ENCODE measurements at places on chromosomes 6 and 20.

- peaks cover 69% of the 10 kb centered on the region for H3K4me1 ChIP-seq
- peak overlapping the region; percentile 92 for H3K4me3 ChIP-seq
- no peaks in the 10 kb centered on the region for H3K27me3 ChIP-seq
- DNase-seq: no peak
- peaks cover 59% of the 10 kb centered on the region for H3K36me3 ChIP-seq
- H3K27ac ChIP-seq: peak overlapping the region; percentile 99
Measured at GRCh38 chr20:24950128-24950835, 1.2 kb downstream of the CST7 start.

- no peak for DNase-seq
- peaks cover 3% of the 10 kb centered on the region for H3K27me3 ChIP-seq
- peaks cover 13% of the 10 kb centered on the region for H3K4me1 ChIP-seq
- no peaks in the 10 kb centered on the region for H3K36me3 ChIP-seq
- no peak overlapping the region for H3K27ac ChIP-seq
Measured at GRCh38 chr20:824916-825315, 8.6 kb upstream of the FAM110A start.

GRCh38 chr6:32867022-32867477 lies 13.1 kb downstream of the PSMB9 start:
- no peaks in the 10 kb centered on the region for H3K27me3 ChIP-seq
- peak overlapping the region; percentile 87 for H3K27ac ChIP-seq
- H3K4me1 ChIP-seq: peaks cover 32% of the 10 kb centered on the region
- DNase-seq: no peak
- H3K4me3 ChIP-seq: peak overlapping the region; percentile 21
- H3K36me3 ChIP-seq: peaks cover 23% of the 10 kb centered on the region

GRCh38 chr20:9506280-9506821 lies 8.0 kb upstream of the LAMP5 start:
- H3K4me1 ChIP-seq: no peaks in the 10 kb centered on the region
- H3K27me3 ChIP-seq: peaks cover 34% of the 10 kb centered on the region
- no peak overlapping the region for H3K4me3 ChIP-seq
- H3K27ac ChIP-seq: no peak overlapping the region

GRCh38 chr20:64035933-64036345 lies at the start of gene C20orf204:
Gene C20orf204, plus strand, starts transcription at chr20:64036182. Its CDS starts 142 bp downstream, at chr20:64036324.
- peaks cover 14% of the 10 kb centered on the region for H3K36me3 ChIP-seq
- H3K4me3 ChIP-seq: peak within 1 kb of the TSS; percentile 76
- H3K27ac ChIP-seq: peak within 1 kb of the TSS; percentile 96

DNA sequence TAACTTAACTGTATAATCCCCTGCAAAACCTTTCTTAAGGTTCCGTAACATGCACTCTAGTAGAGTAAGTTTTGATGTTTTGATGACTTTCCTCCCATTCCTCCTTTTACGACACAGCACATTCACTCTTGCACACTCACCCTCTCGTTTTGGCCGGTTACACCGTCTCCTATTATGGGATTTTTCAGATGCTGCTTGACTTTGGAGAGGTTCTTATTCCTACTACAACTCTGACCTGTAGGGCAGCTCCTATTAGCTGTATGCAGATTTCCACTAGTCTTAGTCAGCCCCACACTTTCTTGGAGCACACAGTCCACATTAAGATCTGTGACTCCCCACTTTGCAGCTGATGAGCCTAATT lies 223.7 kb upstream of the SYNCRIP start:
- no peak overlapping the region for H3K4me3 ChIP-seq
- H3K36me3 ChIP-seq: no peaks in the 10 kb centered on the region
- H3K27ac ChIP-seq: no peak overlapping the region
- H3K4me1 ChIP-seq: no peaks in the 10 kb centered on the region
- no peaks in the 10 kb centered on the region for H3K27me3 ChIP-seq

Data from T-helper 2 cell treated with Interferon-gamma antibody and Interleukin-4, amounts not matched to agents 5 μg/mL and 100 μg/mL, for 36 hours (primary cell).